ENCODE measurements at places on chromosomes 16 and 17.

GRCh38 chr17:4585638-4585994, 1.3 kb downstream of the SMTNL2 start:
- no peak for DNase-seq

DNA sequence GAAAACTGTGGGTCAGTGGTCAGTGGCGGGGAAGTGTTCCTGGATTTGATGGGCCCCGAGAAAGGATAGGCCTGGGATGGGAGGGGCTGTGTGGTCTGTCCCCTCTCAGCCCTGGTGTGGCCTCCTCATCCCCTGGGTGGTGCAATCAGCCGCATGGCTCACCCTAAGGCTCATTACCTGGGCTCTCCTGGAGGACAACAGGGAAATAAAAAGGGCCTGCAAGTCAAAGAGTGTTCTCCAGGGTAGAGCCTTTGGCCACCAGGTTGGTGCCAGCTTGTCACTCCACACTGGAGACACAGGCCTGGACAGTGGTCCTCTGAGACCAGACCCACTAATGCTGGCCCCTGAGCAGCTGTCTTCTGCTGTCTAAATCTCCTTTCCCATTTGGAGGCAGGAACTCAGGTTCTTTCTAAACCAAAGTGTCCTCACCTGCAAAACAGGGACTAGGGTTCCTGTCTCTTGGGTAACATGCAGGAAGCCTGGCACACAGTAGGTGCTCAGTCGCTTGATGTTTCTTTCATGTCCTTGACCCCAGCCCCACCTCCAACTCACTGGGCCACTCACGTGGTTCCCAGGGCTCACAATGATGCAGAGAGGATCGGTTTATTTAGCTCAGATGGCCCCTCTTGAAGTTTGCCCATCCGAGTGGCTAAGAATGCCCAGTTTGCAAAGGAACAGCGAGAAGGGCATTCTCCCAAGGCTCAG, 2.4 kb downstream of the NDRG4 start:
- no peak for DNase-seq

- DNase-seq = no peak
Observed at GRCh38 chr16:48918520-48919258, 308.7 kb upstream of the N4BP1 start.

GRCh38 chr17:4908301-4908700, 5.4 kb upstream of the CHRNE start:
- DNase-seq = no peak

- peak; percentile 22 for DNase-seq
Observed at GRCh38 chr16:88754912-88755744, 29.9 kb downstream of the PIEZO1 start.

GRCh38 chr17:82647593-82648164, 565 bp downstream of the WDR45B start:
- DNase-seq = no peak

- no peak for DNase-seq
Observed at GRCh38 chr16:88005968-88006367, 54.7 kb downstream of the BANP start.

GRCh38 chr17:39283896-39284295, 58.2 kb upstream of the STAC2 start:
- no peak for DNase-seq

DNA sequence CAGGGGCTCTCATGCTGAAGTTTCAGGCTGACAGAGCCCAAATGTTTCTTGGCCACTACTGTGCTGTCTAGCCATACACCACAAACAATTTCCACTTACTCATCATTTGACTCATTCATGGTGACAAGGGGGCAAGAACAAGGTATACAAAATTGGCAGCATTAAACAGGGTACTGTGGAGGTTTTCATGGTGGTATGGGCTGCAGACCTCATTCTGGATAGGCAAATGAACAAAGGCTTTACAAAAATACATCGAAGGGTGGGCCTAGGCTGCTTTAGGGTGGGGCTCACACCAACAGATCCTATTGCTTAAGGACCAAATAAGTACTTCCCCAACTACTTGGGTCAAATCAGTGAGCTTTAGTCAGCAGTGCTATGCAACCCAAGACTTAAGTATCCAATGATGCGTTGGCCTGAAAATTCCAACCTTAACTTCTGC, 53.0 kb downstream of the N4BP1 start:
- peak; percentile 75 for DNase-seq

DNA sequence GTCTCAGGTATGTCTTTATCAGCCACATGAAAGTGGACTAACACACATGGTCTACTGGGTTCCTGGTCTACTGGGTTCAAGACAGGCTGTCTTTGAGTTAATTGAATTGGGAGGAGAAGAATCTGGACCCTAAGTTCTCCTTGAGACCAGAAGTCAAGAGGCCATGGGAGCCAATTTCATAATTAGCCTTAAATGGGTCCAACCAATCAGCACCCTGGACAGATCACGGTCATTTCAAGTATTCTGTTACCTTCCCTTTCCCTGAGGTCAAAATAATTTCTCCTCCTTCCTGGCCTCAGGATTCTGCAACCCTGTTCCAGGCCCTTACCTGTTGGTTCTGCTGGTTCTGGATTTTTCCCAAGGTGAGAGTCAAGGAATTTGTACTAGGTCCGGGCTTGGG, 23.8 kb downstream of the OSBPL7 start:
- no peak for DNase-seq

Measured in fibroblast of upper back skin (primary cell).